ENCODE measurements at places on chromosomes 3 and 15.

DNA sequence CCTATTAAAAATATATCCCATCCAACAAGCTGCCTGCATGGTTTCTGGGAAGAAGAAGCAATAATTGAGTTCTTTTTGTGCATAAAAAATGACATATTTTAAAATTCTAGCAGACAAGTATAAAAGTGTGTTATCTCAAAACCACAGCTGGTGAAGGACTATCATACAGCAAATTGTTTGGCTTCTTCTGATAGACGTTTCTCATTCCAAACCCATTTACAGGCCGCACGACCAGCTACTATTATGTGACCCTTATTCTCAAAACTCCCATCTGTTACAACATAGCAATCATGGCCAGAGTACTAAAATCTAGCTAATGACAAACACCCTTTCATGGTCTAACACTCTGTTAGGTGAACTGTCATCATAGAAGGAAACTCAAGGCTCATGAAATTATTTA, 21.7 kb downstream of the ETFA start:
- no peak for DNase-seq

- peak; percentile 82 for DNase-seq
Observed at GRCh38 chr3:170563712-170564423, 22.0 kb downstream of the SLC7A14 start.

DNA sequence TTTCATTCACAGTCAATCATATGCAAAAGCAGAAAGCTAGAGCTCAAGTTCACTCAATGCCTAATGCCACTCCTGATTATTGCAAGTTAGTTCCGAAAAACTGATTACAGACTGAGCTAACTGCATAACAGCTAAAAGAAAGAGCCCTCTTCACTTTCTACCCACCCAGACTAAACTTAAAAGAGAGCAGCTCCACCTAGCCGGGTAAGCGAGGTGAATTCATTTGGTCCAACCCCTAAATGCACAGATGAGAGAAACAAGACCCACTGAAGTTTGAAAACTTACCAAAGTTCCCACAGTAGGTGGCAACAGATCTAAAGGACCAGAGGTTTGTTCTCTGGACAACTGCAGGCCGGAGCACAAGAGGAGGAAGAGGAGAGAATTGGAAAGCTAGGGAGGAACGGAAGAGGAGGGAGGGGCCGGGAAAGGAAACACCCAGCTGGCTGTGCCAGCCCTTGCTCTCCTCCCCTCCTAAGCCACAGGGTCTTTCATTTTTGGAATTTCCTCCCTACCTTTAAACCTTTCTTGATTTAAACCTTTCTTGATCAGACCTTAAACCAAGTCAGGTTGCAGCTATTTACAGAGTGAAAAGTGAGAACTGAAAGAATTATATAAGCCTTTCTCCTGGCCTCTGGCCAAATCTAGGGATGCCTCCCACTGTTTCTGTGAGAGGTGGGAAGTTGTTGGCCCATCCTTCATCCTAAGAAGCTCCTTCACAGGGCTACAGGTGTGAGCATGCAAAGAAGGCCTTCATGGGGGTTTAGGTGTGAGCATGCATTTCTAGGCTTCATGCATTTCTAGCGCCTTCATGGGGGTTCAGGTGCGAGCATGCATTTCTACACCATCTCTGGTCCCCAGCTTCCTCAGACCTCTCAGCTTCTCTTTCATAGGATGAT, 114.7 kb upstream of the LMOD3 start:
- DNase-seq = no peak

- DNase-seq = no peak
Observed at GRCh38 chr15:85302271-85302670, 78.1 kb upstream of the AKAP13 start.

DNA sequence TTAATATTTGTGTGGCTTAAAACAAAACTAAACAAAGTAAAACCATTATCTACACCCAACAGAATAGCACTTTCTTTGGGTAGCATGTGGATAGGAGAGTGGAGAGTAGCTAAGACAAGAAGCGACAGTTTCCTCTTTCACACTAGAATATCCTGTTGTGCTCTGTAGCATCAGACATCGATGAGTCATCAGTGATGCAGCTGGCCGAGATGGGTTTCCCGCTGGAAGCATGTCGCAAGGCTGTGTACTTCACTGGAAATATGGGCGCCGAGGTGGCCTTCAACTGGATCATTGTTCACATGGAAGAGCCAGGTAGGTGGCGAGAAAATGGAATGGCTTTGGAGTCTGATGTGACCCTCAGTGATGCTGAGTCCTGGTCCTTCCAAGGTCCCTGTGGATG, 108.1 kb downstream of the USP13 start:
- DNase-seq = peak; percentile 54

GRCh38 chr3:18127174-18127858, 297.8 kb downstream of the SATB1 start:
- no peak for DNase-seq

- no peak for DNase-seq
Observed at GRCh38 chr15:64775551-64776401, at the start of gene RBPMS2. Gene RBPMS2, minus strand, starts transcription at chr15:64775589. Its CDS starts 270 bp downstream, at chr15:64775319.

DNA sequence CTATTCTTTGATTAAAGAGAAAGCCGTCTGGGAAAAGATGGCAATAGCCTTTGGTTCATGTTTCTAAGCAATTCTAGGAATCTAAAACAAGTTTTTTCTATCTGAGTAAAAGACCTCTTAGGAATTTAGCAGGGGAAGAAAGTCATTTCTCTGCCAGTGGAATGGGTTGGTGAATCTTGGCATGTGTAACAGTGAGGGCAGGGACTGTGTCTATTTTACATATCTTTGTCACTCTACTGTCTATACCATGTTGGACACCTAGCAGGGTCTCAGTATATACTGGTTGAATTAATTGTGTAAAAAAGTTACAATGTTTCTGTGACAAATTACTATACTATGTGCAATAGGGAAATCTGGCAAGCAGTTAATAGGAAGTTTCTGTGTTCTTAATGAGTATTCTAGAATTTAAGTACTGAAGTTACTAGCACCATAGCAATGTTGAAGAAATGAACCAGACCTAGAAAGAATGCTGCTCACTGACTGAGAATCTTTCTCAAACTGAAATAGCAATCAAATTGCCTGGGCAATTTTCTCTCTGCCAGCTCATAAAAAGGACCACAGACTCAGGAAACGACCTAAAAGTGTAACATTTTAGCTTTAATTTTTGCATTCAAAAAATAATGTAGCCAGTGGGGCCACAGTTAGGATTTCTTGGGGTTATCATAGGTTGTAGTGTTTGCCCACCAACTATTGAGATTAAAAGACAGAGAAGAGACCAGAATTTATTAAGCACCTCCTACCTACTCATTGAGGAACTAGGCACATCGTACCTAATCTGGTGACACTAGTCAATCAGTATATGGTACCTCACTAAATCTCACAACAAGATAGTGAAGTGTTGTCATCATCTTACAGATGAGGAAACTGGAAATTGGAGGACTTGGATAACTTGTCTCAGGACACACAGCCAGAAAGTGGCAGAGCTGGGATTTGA, 56.2 kb upstream of the LEKR1 start:
- DNase-seq = no peak

- peak; percentile 70 for DNase-seq
Observed at GRCh38 chr15:100889385-100890050, 9.9 kb downstream of the ALDH1A3 start.

DNA sequence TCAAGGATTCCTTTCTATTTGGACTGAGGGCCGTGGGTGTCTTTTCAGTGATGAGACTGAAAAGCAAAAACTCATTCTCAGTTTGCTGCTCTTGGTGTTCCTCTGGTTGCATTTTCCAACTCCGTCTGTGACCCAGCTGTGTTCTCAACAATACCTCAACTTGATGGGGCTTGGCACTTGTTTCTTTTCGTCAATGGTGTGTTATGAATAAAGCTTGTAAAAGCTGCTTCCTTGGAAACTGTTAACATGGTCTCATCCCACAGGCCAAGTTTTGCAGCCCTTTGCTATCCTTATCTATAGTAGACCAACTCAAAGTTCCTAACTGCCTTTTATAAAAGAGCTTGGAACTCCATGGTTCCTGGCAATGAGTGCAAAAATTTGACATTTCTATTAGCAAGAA, 142.5 kb upstream of the UBE2E1 start:
- no peak for DNase-seq

DNA sequence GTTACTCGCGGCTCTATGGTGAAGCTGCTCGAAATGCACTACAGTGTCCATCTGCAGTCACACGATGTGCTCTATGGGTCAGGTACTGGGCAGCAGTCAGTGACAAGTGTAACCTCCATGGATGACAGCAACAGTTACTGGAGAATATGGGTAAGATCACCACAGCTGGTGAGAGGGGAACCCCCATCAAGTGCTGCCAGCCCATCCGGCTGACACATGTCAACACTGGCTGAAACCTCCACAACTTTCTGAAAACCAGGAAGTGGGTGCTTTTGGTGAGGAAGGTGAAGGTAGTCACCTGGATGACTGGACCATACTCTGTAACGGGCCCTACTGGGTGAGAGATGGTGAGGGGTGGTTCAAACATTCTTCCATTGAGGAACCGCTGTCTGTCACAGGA, 87.4 kb upstream of the C15orf39 start:
- no peak for DNase-seq

Data from fibroblast of skin of right quadriceps (primary cell).